Common myeloid progenitor, CD34-positive (primary cell): ENCODE measurements at places on chromosomes 11 and 22.

GRCh38 chr11:111730871-111731591 is 35.2 kb downstream of the PPP2R1B start:
- no peak overlapping the region for H3K4me3 ChIP-seq
- H3K4me1 ChIP-seq = no peaks in the 10 kb centered on the region
- DNase-seq = no peak
- no peaks in the 10 kb centered on the region for H3K27me3 ChIP-seq
- H3K27ac ChIP-seq = no peak overlapping the region
- peaks cover 16% of the 10 kb centered on the region for H3K36me3 ChIP-seq

DNA sequence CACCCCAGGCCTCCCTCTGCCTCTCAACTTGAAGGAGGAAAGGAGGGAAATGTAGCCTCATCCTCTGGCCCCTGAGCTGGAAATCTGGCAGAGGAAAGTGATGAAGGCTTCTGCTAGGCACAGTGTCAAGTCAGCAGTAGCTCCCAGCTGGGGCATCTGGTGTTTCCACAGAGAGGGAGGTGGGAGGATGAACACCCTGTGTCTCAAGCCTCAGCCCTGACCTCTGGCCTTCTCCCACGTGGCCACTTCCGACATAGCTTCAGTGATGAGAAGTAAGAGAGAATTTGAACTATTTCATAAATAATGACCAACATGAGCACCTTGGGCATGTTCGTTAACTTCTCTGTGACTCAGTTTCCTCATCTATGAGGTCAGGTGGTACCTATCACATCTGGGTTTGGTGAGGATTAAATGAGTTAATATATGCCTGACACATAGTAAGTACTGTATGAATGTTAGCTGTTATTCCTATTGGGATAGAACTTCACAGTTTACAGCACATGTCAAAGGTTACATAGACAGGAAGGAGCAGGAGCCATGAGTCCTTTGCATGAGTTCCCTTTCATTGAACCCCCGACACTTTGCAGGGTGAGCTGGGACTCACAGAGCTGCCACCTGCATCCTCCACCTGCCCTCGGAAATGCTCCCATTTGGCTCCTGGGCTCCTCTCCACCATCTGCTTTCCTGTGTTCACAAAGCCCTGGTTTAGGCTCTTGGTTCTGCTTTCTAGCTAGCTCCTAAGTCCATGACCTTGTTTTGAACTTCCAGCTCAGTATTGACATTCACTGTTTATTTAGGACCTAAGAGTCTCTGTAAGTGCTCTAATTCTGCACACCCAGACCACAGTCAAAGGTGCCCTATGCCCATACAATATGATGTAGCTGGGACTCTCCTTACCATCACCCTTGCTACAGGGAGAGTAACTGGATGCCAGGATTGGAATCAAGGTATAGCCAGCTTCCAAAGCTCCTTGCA is 61.7 kb downstream of the CSNK2A3 start:
- no peaks in the 10 kb centered on the region for H3K27me3 ChIP-seq
- no peaks in the 10 kb centered on the region for H3K4me1 ChIP-seq
- H3K27ac ChIP-seq = no peak overlapping the region
- DNase-seq = no peak
- no peaks in the 10 kb centered on the region for H3K36me3 ChIP-seq

GRCh38 chr22:20663137-20663828 is 110.6 kb upstream of the SERPIND1 start:
- no peaks in the 10 kb centered on the region for H3K4me1 ChIP-seq
- H3K36me3 ChIP-seq = no peaks in the 10 kb centered on the region
- no peak for DNase-seq
- H3K4me3 ChIP-seq = no peak overlapping the region
- no peak overlapping the region for H3K27ac ChIP-seq

GRCh38 chr11:87325490-87325872 is 287.7 kb downstream of the TMEM135 start:
- H3K27ac ChIP-seq = no peak overlapping the region
- H3K36me3 ChIP-seq = peaks cover 6% of the 10 kb centered on the region
- no peak for DNase-seq
- H3K27me3 ChIP-seq = no peaks in the 10 kb centered on the region
- no peak overlapping the region for H3K4me3 ChIP-seq

- H3K4me3 ChIP-seq = no peak overlapping the region
- H3K36me3 ChIP-seq = no peaks in the 10 kb centered on the region
- no peaks in the 10 kb centered on the region for H3K27me3 ChIP-seq
- peaks cover 3% of the 10 kb centered on the region for H3K4me1 ChIP-seq
- no peak for DNase-seq
- H3K27ac ChIP-seq = no peak overlapping the region
Measured at GRCh38 chr11:44630511-44631210, 65.2 kb downstream of the CD82 start.

DNA sequence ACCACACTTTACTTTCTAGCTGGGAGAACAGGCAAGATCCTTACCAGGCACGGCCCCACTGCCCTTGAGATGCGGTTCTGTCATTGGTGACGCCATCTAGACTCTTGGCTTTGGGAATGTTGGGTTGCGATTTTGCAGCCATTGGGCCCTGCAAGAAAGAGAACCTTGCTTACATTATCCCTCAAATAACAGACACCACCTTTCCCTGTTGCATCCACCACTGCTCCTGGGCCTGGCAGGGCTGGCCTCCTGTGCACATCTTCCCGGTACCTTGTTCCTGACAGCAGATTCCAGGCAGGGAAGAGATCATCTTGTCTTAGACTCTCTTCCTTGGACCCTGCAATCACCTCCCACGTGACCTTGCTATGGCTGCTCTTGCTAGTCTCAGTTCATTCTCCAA is 3.4 kb downstream of the DHCR7 start:
- H3K27me3 ChIP-seq = no peaks in the 10 kb centered on the region
- no peak for DNase-seq
- no peak overlapping the region for H3K4me3 ChIP-seq

DNA sequence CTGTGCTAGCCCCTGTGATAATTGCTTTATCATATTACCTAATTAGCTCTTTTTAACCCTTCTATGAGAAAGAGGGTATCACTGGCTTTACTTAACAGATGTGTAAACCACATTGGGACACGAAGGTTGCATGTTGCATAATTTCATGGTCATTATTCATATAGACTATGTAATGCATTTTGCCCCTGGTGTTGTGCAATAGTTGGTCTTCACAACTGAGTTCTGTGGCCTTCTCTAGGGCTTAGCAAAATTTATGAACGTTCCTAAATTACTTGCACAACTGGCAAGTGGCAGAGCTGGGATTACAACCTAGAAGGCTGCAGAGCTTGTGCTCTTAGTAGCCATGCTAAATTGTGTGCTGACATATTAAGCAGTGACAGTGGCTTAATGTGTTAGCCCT is 34.6 kb upstream of the PDGFD start:
- no peaks in the 10 kb centered on the region for H3K36me3 ChIP-seq
- no peak overlapping the region for H3K27ac ChIP-seq
- no peak overlapping the region for H3K4me3 ChIP-seq
- no peaks in the 10 kb centered on the region for H3K4me1 ChIP-seq
